ENCODE measurements at places on chromosomes 1 and 21.

DNA sequence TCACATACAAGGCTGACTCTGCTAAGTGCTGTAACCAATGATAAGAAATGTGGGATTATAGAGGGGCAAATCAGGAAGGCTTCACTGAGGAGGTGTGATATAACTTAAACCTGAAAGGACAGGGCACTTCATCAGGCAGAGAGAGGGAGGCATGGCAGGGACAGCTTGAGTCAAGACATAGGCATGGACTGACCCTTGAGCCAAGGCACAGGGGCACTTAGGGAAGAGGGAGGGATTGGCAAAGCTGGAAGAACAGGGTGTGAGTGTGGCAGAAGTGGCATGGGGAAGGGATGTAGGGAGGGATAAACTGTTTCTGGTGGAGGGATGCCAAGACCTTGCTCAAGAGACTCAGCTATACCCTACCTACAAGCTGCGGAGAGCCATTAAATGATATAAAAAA, 81.3 kb downstream of the PLXNA2 start:
- DNase-seq = no peak

DNA sequence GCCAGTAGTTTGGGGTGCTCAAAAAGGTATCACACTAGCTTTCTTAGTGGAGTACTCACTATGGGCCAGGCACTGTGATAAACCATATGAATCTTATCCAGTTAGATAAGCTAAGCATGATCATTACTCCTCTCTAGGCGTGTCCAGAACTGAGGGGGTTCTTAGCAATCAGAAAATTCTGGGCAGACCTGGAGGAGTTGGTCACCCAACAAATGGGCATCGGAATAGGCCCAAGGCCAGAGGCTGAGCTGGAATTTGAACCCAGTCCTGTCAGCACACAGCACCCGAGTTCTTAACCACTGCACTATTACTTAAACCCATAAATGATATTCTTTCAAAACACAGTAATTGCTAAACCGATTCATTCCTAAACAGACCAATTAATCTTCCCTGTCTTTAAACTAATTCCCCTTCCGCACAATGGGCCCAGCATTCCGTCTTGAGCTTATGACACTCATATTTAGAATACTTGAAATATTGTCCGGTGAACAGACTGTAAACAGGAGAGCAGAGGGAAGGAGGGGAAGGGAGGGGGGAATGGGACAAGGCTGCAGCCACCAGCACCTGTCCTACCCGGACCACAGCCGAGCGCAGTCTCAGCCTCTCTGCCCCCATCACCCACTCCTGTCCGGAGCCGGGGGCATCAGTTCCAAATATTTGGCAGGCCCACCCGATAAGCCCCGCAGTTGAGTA, 113.0 kb upstream of the GADD45A start:
- no peak for DNase-seq

DNA sequence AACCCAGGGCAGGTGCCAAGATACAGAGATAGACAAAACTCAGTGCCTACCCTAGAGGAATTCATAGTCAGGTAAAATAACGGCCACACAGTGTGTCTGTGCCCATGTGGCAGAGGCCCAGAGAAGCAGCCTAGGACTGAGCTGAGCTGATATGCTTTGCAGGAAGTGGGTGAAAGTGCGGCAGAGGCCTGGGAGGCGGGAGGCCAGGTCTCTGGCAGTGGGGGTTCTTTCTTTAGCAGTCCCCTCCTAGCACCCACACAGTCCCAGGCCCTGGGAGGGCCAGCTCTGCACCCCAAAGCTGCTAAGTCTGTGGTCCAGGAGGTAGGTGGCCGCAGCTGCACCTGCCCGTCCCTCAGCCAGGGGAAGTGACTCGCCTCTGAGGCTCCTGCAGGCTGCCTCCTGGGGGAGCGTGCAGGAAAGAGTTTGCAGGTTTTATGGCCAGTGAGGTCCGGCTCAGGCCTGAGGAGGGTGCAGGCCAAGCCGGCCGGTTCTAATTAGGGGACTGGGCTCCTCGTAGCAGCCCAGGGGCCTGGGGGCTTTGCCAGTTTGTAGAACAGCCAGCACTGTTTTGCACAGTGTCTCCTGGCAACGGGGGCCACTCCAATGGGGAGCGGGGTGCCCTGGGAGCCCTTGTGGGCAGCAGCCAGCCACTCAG, 107.9 kb downstream of the SPSB1 start:
- no peak for DNase-seq

- no peak for DNase-seq
Observed at GRCh38 chr1:153260585-153261280, 1.2 kb downstream of the LORICRIN start.
